ENCODE measurements at places on chromosomes 16 and 17. TPM values are rescaled to one million over a fixed set of nuclear protein-coding genes. Genes with fewer than 3 reads are reported as not detected.

TUBG1 gene
- 209 TPM for total RNA-seq

DNA sequence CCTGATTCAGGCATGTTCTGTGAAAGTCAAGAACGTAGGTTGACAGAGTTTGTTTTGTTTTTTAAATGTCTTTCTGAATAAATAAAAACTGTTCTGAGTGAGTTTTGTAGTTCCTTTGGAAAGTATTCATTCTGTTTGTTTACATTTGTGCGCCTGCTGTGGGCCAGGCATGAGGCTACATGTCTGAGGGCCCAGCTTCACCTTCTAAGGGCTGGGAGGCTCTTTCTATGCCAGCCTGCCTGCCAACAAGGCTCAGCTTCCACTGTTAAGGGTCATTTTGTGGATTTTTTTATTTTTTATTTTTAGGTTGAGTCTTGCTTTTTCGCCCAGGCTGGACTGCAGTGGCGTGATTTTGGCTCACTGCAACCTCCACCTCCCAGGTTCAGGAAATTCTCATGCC, 6.1 kb downstream of the WWOX start:
- DNase-seq, result no peak
- H3K4me1 ChIP-seq, result peaks cover 2% of the 10 kb centered on the region
- H3K36me3 ChIP-seq, result no peaks in the 10 kb centered on the region
- no peak overlapping the region for H3K4me3 ChIP-seq
- no peak overlapping the region for H3K27ac ChIP-seq

DNA sequence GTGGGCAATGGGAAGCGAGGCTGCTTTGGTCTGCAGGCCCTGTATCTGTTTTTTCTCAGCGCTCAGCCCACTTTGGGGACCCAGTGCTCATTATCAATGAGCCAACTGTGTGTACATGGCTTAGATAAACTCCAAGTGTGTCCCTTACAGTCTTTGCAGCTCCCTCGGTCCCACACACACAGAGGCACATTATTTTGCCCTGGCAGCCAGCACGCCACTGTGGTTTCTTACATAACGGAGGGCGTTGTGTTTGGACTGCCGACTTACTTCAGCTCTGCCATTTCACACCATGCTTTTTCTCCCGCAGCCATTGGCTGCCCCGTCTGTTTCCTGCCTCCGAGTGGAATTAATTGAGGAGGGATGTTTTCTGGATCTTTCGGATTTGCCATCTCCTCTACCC, 56.5 kb upstream of the CLEC18A start:
- no peak for DNase-seq
- H3K36me3 ChIP-seq, result no peaks in the 10 kb centered on the region
- H3K27ac ChIP-seq, result no peak overlapping the region
- no peak overlapping the region for H3K4me3 ChIP-seq
- H3K27me3 ChIP-seq, result no peaks in the 10 kb centered on the region

- H3K27ac ChIP-seq, result no peak overlapping the region
- no peaks in the 10 kb centered on the region for H3K36me3 ChIP-seq
- no peaks in the 10 kb centered on the region for H3K4me1 ChIP-seq
Measured at GRCh38 chr17:79082311-79083190, 7.9 kb downstream of the ENGASE start.

- DNase-seq, result no peak
- H3K27me3 ChIP-seq, result no peaks in the 10 kb centered on the region
- peaks cover 16% of the 10 kb centered on the region for H3K4me1 ChIP-seq
- no peaks in the 10 kb centered on the region for H3K36me3 ChIP-seq
Measured at GRCh38 chr17:66684261-66684660, 150.7 kb upstream of the CACNG5 start.

DNA sequence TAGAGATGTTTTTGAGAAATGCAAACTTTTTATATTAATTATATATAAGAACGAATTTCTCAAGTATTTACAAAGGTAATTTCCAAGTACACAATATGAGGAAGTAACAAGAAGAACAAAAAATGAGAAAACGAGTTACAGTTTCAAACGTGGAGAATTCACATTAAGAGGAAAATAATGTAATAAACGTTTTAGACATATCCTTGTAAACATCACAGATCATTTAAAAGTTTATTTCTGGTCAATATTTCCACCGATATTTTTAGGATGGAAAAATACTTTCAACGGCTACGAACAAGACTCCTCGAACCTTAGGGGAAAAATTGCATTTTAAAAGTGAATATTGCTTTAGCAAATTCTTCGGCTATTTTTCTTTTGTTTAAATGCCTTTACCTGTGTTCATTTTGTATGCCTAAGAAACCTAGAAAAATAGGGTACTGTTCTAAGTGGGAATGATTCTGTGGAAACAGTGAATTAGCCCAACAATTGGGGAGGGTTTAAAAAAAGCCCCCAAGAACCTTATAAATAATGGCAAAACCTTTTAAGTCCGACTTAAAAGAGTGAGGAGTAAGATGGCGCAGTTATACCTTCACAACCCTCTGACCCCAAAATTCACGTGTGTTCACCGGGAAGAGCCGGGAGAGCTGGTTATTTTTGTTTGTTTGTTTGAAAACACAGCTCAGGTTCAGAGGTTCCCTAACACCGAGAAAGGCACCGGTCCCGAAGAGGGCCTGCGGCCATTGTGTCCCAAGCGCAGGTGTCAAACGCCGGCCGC, 3.3 kb downstream of the HNF1B start:
- H3K36me3 ChIP-seq, result no peaks in the 10 kb centered on the region
- H3K4me1 ChIP-seq, result peaks cover 18% of the 10 kb centered on the region
- no peak overlapping the region for H3K27ac ChIP-seq
- DNase-seq, result no peak

GRCh38 chr17:74776044-74776962, at the start of gene NAT9:
TSS of gene NAT9 (minus strand) at chr17:74776345. CDS start at chr17:74775698, 647 bp downstream.
- H3K36me3 ChIP-seq, result no peaks in the 10 kb centered on the region
- peak; percentile 94 for DNase-seq
- peak within 1 kb of the TSS; percentile 75 for H3K4me3 ChIP-seq
- peaks cover 20% of the 10 kb centered on the region for H3K4me1 ChIP-seq
- no peaks in the 10 kb centered on the region for H3K27me3 ChIP-seq

CTRL gene
- total RNA-seq, result 1.7 TPM

DNA sequence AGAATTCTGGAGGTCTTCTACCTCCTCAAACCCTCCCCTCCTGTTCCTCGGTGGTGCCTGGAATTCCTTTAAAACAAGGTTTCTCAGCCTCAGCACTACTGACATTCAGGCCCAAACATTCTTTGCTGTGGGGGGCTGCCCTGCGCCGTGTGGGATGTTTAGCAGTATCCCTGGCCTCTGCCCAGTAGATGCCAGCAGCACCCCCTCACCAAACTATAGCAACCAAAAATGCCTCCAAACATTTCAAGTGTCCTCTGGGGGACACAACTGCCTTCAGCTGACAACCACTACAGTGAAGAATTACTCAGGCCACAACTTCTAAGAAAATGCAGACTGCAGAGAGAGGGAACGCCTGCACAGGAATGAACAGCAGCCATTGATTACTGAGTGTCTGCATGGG, 28.4 kb downstream of the TEKT5 start:
- no peak overlapping the region for H3K4me3 ChIP-seq
- DNase-seq, result no peak
- no peaks in the 10 kb centered on the region for H3K4me1 ChIP-seq
- no peaks in the 10 kb centered on the region for H3K27me3 ChIP-seq
- no peak overlapping the region for H3K27ac ChIP-seq

ATP1B2 gene
- 11.6 TPM for total RNA-seq

DNA sequence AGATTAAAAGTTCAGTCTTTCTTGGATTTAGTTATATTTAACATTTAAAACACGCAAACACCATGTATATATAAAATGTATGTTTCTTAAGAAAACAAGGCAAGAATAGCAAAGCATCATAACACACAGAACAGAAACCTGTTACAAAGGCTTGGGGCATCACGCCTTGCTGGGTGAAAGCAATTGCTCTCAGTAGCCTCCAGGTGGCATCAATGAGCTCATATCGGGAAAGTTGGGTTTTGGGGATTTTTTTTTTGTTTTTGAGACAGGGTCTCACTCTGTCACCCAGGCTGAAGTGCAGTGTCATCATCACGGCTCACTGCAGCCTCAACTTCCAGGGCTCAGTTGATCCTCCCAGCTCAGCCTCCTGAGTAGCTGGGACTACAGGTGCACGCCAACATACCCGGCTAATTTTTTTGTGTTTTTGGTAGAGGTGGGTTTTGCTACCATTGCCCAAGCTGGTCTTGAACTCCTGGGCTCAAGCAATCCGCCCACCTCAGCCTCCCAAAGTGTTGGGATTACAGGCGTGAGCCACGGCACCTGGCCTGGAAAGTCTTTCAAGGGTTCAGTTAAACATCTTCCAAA, 56.9 kb downstream of the CYB5D2 start:
- H3K4me1 ChIP-seq, result peaks cover 9% of the 10 kb centered on the region
- H3K4me3 ChIP-seq, result no peak overlapping the region
- no peak for DNase-seq

MMP25 gene
- total RNA-seq, result 0.62 TPM

DNA sequence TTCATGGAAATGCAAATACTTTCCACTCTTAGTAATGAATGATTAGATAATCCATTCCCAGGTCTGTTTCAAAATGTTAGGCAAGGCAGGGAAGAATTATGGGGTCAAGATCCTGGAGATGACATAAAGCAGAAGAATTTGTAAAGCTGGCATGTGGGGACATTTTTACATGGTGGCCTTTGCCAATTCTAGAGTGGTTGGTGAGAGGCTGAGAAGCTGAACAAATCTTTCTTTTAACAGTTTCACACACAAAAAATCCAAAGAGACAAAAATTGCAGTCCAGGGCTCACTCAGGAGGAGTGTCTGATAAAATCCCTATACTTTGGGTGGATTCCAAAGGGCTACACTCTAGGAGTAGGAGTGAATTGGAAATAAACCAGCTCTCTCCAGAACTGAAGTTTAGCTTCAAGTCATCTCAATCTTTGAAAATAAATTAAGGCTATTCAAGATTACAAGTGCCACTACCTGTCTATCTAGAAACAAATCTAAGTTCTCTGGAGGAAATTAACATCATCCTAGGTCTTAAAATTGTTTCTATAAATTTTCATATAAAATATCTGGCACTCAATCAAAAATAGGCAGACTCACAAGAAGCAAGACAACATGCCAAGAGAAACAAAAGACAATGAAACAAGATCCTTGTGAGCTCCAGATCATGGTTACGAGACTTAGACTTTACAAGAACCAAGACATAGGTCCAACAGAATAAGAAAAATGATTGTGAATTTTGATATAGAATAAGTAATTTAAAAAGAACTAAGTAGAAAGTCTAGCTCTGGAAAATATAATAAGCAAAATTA, 113.0 kb upstream of the AXIN2 start:
- H3K27ac ChIP-seq, result no peak overlapping the region
- DNase-seq, result no peak
- peaks cover 4% of the 10 kb centered on the region for H3K4me1 ChIP-seq
